Right lobe of liver (tissue), 6 donors: ENCODE measurements at places on chromosomes 13 and 19. TPM values are rescaled to one million over a fixed set of nuclear protein-coding genes. Genes with fewer than 3 reads are reported as not detected.

- H3K27me3 ChIP-seq = no peaks in the 10 kb centered on the region
- no peak overlapping the region for H3K4me3 ChIP-seq
- no peaks in the 10 kb centered on the region for H3K36me3 ChIP-seq
- H3K27ac ChIP-seq = no peak overlapping the region
- H3K4me1 ChIP-seq = no peaks in the 10 kb centered on the region
Measured at GRCh38 chr19:45812297-45812696, 2.8 kb downstream of the RSPH6A start.

DNA sequence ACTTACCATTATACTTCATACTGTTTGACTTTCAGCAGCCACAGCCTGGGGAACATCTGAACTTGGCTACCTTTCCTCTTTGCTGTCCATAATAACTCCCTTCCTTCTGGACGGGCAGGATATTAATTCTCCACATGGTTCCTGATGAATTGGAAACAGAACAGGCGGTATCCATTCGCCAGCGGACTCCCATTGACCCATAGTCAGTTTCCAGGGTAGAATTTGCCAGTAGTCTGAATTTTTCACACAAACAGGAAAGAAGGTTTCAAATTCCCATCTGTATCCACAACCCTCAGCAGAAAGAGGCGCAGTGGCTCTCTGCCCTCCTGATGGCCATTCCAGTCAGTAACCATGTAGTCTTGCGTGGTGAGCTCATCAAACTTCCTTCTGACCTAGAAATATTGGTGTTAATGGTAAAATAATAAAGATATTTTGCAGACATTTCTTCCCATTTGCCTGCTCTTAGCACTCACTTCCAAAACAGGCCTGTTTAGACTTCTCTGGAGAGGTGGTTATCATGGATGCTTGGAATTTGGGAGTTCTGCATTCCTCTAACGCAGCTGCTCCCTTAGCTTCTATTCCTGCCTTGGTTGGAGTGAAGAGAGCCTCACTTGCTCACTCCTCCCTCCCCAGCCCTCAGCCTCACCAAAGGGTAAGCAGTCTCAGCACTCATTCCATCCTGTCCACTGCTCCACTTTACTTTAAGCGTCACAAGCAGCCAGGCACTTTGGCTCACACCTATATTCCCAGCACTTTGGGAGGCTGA, 75.0 kb upstream of the OXGR1 start:
- no peak for DNase-seq
- no peaks in the 10 kb centered on the region for H3K4me1 ChIP-seq
- H3K27me3 ChIP-seq = no peaks in the 10 kb centered on the region
- H3K27ac ChIP-seq = no peak overlapping the region

THSD1 gene
- total RNA-seq = 2.3 TPM

CD22 gene
- 0.62 TPM for total RNA-seq

DNA sequence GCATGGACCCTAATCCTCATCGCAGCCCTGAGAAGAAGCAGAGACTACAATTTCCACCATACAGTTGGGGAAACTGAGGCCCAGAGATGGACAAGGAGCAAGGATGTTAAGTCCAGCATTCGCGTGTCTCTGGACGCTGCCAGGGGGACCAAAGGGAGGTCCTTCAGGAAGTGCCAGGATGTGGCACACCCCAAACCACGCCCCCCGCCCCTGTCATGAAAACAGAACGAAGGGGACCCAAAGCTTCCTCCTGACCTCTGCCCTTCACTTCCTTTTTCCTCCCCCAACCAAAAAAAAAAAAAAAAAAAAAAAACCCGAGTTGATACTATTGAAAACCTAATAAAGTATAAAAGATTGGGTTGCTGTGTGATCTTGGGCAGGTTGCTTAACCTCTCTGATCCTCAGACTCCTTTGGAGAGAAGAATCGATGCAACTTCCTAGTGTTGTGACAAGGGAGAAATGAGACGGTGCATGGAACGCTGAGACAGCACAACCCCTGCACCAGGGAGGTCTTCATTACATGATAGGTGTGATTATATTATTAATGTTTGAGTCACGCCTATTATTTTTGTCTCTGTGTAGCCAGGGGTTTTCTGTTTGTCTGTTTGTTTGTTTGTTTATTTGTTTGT, 2.7 kb upstream of the ZBTB7A start:
- no peaks in the 10 kb centered on the region for H3K4me1 ChIP-seq

SERTM1 gene
- not detected for total RNA-seq

DNA sequence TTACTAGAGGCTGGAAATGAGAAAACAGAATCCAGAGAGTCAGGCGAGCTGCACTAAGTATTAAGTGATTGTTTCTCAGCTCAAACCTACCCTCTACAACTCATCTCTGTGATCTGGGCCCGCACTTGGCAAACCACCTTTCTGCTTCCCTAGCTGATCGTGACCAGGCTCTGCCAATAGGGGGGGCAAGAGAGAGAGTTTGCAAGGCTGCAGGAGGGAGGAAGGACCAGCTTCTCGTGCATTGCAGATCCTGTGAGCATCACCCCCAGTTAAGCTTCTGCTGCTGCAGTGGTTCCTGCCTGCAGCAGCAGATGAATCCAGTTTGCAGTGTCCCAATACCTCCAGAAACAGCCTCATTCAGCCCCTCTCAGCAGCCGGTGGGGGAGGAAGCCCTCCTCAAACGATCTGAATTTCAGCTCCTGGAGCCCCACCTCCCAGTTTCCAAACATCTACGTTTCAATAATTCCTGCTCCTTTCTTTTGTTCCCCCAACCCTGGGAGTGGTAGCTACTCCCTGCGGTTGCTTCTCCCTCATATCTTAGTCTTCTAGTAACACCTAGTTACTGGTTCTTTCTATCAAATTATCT, 20.0 kb downstream of the XRCC1 start:
- DNase-seq = peak; percentile 64
- H3K36me3 ChIP-seq = peaks cover 21% of the 10 kb centered on the region
- no peak overlapping the region for H3K4me3 ChIP-seq
- H3K4me1 ChIP-seq = no peaks in the 10 kb centered on the region

ZNF460 gene
- total RNA-seq = 17.4 TPM

- H3K4me3 ChIP-seq = no peak overlapping the region
- no peaks in the 10 kb centered on the region for H3K36me3 ChIP-seq
- DNase-seq = no peak
- H3K27ac ChIP-seq = no peak overlapping the region
- no peaks in the 10 kb centered on the region for H3K4me1 ChIP-seq
Measured at GRCh38 chr13:21079221-21079620, 17.8 kb upstream of the LATS2 start.

SIGLEC14 gene
- not detected for total RNA-seq

- no peak for DNase-seq
- no peak overlapping the region for H3K27ac ChIP-seq
- peaks cover 24% of the 10 kb centered on the region for H3K36me3 ChIP-seq
- H3K4me3 ChIP-seq = no peak overlapping the region
Measured at GRCh38 chr19:57872450-57872849, 16.4 kb downstream of the ZNF814 start.

GRCh38 chr13:43835701-43836100, 43.8 kb downstream of the CCDC122 start:
- H3K27ac ChIP-seq = no peak overlapping the region
- H3K36me3 ChIP-seq = no peaks in the 10 kb centered on the region
- no peaks in the 10 kb centered on the region for H3K27me3 ChIP-seq
- H3K4me3 ChIP-seq = no peak overlapping the region

DNA sequence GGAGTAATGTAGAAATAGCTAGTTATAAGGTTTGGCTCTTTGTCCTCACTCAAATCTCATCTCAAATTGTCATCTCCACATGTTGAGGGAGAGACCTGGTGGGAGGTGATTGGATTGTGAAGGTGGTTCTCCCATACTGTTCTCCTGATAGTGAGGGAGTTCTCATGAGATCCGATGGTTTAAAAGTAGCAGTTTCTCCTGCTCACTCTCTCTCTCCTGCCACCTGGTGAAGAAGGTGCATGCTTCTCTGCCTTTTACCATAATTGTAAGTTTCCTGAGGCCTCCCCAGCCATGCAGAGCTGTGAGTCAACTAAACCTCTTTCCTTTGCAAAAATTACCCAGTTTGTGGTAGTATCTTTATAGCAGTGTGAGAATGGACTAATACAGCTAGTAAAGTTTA, 849.4 kb downstream of the DACH1 start:
- no peaks in the 10 kb centered on the region for H3K36me3 ChIP-seq
- H3K27me3 ChIP-seq = no peaks in the 10 kb centered on the region
- no peak overlapping the region for H3K4me3 ChIP-seq
- no peaks in the 10 kb centered on the region for H3K4me1 ChIP-seq

DNA sequence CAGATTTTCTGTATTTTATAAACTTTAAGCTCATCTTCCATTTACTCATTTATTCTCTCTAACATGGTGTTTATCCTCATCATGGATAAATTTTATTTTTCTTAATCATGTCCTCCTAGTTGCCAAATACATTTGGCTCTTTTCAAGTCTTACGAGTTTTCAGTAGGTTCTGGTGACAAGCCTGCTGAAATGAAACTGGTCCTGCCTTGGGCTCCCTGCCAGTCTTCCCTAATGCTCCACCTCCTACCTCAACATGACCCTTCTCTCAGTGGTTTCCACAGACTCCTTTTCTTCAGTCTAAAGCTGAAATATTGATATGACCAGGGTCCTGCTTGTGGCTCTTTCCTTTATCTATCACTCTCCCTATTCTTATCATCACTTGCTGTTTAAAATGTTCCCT, 81.2 kb downstream of the TRPC4 start:
- no peak overlapping the region for H3K4me3 ChIP-seq
- H3K36me3 ChIP-seq = no peaks in the 10 kb centered on the region
- H3K27me3 ChIP-seq = no peaks in the 10 kb centered on the region
- DNase-seq = no peak
- no peaks in the 10 kb centered on the region for H3K4me1 ChIP-seq

- no peaks in the 10 kb centered on the region for H3K27me3 ChIP-seq
- peak overlapping the region; percentile 28 for H3K4me3 ChIP-seq
- DNase-seq = no peak
- peaks cover 19% of the 10 kb centered on the region for H3K4me1 ChIP-seq
- peak overlapping the region; percentile 51 for H3K27ac ChIP-seq
Measured at GRCh38 chr19:15463861-15464371, 428 bp downstream of the RASAL3 start.

ERICH6B gene
- not detected for total RNA-seq

DNA sequence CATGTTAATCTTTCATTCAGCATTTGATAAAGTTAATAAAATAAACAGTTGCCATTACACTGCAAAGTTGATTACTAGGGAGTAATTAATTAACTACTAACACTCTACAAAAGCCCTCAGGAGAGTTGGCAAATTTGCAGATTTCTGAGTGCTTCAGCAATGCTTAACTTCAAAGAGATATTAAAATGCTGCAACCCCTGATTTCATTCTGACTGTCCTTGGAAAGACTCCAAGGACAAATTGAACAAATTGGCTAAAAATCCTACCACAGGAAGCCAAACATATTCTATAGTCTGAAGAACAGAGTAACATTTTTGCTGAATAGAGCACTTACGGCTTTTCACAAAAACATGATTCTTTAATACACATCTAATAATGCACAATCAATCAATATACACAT, 1543.0 kb downstream of the SLITRK5 start:
- H3K27ac ChIP-seq = no peak overlapping the region
- H3K36me3 ChIP-seq = no peaks in the 10 kb centered on the region
- no peaks in the 10 kb centered on the region for H3K27me3 ChIP-seq
- H3K4me1 ChIP-seq = no peaks in the 10 kb centered on the region
- H3K4me3 ChIP-seq = no peak overlapping the region

- DNase-seq = no peak
- H3K4me3 ChIP-seq = no peak overlapping the region
- H3K36me3 ChIP-seq = no peaks in the 10 kb centered on the region
- H3K4me1 ChIP-seq = no peaks in the 10 kb centered on the region
- H3K27ac ChIP-seq = no peak overlapping the region
Measured at GRCh38 chr19:12913851-12914690, 5.0 kb downstream of the SYCE2 start.

DNA sequence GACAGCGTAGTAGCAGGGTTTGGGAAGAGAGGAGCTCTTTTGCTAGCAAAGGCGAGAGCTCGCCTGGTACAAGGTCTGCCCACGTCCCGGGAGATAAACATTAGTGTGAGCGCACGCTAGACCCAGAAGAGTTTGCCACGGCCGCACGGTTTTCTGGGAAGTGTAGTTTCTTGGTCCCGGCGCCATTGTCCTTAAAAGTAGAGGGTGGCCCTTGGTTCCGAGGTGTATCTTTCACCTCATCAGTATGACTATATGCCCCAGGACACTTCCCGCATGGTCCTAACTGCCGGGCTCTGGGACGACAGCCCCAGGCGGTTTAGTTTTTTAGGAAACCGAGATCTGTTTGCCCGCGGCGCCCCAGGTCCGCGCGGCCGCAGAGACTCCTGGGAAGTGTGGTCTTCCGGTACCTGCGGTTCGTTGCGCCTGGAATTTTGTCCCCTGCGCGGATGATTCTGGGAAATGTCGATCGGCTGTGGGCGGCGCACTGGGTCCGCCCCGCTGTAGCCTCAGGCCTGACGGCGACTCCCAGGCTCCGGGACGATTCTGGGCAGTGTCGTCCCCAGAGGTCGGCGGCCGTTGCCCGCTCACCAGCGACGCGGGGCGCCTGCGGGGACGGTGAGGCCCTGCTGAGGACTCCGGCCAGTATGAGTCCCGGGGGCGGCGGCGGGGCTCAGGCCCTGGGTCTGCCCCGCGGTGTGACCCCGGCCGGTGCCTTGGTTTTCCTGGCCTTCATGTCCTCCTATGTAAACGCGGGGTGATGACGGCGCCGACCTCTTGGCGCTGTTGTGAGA, at the start of gene ZNF181:
ZNF181 (plus strand) TSS at position 498 of the 791 bp plus-strand sequence. CDS start 795 bp downstream, outside the sequence.
- no peaks in the 10 kb centered on the region for H3K4me1 ChIP-seq
- peak within 1 kb of the TSS; percentile 88 for H3K4me3 ChIP-seq
- H3K36me3 ChIP-seq = peaks cover 7% of the 10 kb centered on the region
- DNase-seq = peak; percentile 90
- no peaks in the 10 kb centered on the region for H3K27me3 ChIP-seq

- peak; percentile 32 for DNase-seq
- peaks cover 23% of the 10 kb centered on the region for H3K4me1 ChIP-seq
- H3K27ac ChIP-seq = peak overlapping the region; percentile 54
- no peaks in the 10 kb centered on the region for H3K27me3 ChIP-seq
- H3K36me3 ChIP-seq = peaks cover 3% of the 10 kb centered on the region
Measured at GRCh38 chr19:18008814-18009213, 844 bp downstream of the ARRDC2 start.
